ENCODE measurements at places on chromosomes 1 and 21.

DNA sequence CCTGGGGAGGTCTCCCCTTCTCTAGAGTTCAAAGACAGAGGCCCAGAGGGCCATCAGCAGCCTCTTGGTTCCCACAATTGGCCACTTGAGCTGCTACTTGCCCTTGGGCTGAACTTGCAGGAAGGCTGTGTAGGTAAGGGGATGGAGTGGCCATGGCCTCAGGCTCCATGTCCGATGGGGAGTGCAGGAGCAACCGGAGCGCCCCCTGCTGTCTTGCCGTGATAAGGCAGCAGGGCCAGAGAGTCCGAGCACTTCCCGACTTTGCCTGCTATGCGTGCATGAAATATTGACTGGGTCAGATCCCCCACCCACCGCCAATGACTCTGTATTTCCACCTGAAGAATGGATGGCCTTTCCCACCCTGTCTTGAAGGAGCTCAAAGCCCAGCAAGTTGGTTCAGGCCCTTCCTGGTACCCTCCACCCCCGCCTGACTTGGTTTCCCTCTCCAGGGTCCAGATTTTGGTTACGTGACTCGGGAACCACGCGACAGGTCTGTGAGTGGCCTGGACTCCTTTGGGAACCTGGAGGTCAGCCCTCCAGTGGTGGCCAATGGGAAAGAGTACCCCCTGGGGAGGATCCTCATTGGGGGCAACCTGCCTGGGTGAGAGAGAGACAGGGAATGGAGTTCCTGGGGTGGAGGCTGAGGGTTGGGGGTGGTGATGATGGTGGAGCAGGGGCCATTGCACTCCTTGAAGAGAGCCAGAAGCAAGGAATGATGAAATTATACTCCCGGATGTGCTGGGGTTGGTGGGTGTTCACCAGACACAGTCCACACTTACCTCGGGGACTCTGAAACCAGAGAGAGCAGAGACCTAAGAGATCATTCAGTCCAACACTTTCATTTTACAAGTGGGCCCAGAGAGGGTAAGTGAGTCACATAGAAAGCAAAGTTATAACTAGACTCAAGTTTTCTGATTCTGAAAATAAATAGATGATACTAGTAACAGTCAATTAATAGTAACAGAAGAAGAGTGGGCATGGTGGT lies 25.6 kb downstream of the PADI3 start:
- DNase-seq, result peak; percentile 21

DNA sequence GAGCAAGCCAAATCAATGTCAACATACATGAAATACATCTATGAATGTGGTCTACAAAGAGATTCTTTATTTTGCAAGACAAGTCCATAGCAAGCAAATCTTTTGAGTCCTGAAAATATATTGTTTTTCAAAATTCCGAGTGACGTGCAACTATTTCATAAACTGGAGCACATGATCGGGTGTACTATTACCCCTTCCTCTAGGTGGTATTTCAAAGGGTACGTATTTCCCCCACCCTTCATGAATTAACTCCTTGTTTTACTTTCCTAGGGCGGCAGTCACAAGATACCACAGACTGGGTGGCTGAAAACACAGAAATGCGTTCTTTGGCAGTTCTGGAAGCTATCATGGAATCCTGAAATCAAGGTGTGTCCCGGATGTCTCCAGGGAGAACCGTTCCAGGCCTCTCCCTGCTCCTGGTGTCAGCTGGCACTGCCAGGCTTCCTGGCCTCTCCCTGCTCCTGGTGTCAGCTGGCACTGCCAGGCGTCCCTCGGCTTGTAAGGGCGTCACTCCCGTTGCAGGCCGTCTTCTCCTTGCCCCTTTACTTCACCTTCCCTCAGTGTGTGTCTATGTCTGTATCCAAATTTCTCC lies 55.3 kb downstream of the RIPK4 start:
- DNase-seq, result no peak

GRCh38 chr1:51691920-51692319 lies 75.0 kb downstream of the OSBPL9 start:
- no peak for DNase-seq

DNA sequence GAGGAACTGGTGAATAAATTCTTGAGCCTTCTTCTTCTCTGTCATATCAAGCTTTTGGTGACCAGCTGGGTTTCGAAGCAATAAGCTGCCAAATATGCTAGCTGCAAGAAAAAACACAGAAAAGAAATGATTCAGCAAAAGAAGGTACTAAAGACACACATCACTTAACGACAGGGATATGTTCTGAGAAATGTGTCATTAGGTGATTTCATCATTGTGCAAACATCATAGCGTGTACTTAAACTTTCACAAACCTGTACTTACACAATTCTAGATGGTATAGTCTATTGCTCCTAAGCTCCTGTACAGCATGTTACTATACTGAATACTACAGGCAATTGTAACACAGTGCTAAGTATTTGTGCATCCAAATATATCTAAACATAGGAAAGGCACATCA lies 2.9 kb upstream of the MTF1 start:
- no peak for DNase-seq

GRCh38 chr21:39033878-39034589 lies 149.2 kb downstream of the PSMG1 start:
- no peak for DNase-seq

DNA sequence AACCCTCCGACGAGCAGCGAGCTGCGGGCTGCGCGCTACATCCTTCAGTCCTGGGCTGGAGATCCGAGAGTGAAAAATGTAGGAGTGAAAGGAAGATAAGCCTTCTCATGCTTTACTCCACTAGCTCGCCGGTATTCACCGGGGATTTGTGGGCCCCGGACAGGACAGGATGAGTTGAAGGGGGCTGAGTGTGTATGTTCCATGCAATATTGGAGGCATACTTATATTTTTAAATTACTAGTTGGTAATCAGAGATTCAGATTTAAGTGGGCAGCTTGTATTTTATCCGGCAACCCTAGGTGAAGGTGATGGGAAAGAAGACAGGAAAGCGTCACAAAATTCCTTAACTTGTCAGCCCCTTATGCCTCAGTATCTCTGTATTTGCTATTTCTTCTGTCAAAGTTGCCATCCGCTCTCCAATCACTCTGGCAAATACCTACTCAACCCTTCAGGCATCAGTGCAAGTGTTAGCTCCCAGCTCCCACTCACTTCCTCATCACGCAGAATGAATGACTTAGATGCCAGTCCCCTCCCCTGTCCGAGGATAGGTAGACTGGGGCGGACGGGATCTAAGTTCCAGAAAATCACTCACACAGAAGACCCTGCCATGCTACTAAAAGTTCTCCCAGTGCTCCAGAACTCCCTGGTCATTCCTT lies 503 bp upstream of the PIGM start:
- DNase-seq, result no peak

DNA sequence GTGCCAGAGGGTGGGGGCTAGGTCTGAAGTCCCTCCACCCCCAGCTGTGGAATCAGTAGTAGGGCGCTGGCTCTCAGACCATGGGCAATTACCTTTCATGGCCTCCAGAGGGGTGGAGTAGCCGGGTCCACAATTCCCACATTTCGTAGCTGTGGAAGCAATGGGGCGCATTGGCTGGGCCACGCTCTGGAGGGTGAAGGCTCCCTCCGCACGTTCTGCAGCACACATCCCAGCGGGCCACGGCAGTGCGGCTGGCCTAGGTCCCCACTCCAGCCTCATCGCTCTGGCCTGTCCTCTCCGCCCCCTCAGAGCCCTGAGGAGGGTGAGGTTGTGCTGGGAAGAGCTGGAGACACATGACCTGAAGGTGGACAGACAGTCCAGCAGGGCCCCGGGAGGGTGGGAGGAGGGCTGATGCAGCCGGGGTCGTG lies 2.9 kb downstream of the SELENBP1 start:
- DNase-seq, result no peak

DNA sequence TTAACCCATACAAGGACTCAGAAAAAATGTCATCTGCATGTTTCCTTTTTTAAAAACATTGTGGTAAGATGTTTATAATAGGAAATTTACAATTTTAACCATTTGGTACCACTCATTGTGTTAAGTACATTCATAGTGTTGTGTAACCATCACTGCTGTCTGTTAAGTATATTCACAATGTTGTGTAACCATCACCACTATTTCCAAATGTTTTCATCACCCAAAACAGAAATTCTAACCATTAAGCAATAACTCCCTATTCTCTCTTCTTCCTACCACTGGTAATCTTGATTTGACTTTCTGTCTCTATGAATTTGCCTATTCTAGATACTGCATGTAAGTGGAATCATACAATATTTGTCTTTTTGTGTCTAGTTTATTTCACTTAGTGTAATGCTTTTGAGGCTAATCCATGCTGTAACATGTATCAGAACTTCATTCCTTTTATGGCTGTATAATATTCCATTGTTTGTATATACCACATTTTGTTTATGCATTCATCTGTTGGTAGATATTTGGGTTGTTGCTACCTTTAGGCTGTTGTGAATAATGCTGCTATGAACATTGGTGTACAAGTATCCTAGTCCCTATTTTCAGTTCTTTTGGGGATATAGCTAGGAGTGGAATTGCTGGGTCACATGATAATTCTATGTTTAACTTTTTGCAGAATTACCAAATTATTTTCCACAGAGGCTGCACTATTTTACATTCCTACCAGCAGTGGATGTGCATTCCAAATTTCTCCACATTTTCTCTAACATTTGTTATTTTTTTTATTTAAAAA lies 14.1 kb downstream of the HIPK1 start:
- no peak for DNase-seq

DNA sequence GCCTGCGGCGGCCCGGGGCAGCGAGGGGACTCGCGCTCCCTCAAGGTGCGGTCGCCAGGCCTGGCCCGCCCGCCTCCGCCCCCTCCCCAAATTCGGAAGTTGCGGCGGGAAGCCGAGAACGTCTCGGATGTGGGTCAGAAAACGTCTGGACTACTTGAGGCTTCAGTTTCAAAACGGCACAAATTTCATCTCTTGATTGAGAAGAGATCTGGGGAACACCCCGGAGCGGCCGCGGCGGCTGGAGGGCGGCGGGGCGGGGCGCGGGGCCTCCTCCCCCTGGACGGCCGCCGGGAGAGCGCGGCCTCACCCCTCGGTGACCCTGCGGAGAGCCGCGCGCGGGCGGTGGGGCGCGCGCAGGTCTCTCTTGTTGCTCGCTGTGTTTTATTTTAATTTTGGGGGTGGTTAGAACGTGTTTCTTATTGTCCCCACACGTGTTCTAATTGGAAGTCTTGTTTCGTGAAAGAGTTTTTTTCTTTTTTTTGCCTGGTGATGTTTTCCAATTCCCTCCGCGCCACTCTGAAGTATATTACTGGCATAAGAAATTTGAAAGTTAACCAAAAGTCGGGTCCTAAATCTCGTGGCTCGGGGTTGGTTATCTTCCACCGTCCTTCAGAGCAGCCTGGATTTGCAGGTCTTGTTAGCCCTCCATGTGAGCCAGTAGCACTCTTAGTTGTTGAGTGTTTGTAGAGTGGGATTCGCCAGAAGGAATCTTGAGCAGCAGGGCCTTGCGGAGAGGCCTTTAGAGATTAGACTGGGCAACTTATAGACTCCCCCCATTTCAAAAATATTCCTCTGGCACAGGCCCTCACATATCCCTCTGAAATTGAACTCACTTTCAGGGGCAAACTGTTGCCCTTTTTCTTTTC lies 749 bp downstream of the PCBP3 start:
- DNase-seq, result peak; percentile 34

GRCh38 chr1:69263921-69264391 lies 303.8 kb upstream of the LRRC7 start:
- DNase-seq, result no peak

DNA sequence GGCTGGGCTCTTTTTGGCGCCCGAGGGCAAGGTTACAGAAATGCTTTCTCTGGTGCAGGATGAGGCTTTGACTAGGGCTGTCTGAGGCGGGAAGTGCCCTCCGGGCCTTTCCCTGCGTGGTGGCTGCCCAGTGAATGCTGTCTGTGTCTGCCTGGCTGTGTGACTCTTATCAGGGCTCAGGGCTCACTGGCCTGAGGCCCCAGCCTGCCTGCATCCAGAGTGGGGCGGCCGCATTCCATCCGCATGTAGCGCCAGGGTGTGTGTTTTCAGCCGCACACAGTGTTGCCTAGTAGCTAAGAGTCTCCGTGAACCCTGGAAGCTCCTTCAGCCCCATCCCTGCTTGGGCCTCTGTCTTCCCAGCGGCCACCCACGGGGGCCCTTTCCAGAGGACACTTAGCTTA lies 59.1 kb downstream of the FAAP20 start:
- DNase-seq, result no peak

GRCh38 chr1:214553142-214553710 lies 1.8 kb upstream of the PTPN14 start:
- DNase-seq, result no peak

GRCh38 chr1:58497499-58497898 lies 49.0 kb downstream of the OMA1 start:
- no peak for DNase-seq

DNA sequence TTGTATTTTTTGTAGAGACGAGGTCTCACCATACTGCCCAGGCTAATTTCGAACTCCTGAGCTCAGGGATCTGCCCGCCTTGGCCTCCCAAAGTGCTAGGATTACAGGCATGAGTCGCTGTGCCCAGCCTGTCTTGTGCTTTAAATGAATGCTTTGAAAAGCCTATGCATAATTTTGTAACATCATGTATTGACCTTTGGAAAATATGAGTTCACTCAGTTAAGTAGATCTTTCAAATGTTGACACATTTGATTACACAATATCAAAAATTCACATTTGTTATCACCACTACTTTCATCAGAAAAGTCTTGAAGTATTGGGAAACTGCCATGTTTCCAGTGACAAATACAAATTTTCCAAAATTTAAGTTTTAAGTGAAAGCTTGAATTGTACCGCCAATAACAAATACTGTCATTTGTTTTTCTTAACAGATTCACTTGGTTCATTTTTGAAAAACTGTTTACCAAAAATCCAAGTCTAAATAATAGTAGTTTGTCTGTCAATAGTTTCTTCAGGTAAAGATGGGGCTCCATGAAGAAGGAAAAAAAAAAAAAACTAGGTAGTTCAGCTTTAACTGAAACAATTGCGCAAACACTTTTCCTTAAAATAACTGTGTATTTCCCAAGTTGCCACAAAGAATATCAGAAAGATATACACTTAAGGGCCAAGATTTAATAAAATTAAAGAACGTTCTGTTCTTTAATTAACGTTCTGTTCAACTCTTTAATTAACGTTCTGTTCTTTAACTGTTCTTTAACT lies 233.2 kb upstream of the NR5A2 start:
- no peak for DNase-seq
